Activated gamma-delta T cell (primary cell): ENCODE measurements at places on chromosomes 3 and 15.

DNA sequence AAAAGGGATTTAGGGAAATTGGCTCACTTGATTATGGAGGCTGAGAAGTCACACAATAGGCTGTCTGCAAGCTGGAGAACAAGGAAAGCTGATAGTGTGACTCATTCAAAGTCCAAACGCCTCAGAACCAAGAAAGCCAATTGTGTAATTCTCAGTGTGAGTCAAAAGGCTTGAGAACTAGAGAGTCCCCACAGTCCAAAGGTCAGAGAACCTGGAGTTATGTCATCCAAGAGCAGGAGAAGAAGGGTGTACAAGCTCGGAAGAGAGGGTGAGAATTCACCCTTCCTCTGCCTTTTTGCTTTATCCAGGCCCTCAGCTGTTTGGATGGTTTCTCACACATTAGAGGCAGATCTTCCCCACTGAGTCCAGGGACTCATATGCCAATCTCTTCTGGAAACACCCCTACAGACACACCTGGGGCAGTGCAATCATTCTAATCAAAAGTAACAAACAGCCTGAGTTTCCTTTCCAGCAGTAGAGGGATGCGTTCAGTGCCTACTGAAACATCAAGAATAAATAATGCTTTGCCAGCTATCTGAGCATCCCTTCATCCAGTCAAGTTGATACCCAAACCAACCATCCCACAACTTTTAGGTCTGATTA is 271.5 kb downstream of the SATB1 start:
- DNase-seq, result no peak

DNA sequence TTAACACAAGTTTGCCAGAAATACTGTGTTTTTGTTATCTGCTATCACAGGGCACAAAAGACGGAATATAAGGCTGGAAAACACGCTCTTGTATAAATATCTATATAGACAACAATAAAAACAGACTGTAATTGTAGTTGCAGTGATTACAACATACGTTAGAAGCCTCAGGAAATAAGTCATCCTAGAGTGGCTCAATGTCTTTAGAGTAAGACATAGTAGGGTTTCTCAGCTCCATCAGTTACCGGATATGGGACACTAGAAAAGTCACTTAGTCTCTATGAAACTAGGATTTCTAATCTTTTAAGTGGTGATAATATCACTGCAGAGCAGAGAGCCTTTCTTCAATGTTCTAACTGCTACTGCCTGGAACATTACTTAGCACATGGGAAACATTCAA is 208.8 kb downstream of the STAG1 start:
- DNase-seq, result no peak

- DNase-seq, result no peak
Measured at GRCh38 chr3:169522595-169523529, 140.7 kb downstream of the MECOM start.

- DNase-seq, result no peak
Measured at GRCh38 chr3:55540579-55540978, 53.5 kb upstream of the WNT5A start.

DNA sequence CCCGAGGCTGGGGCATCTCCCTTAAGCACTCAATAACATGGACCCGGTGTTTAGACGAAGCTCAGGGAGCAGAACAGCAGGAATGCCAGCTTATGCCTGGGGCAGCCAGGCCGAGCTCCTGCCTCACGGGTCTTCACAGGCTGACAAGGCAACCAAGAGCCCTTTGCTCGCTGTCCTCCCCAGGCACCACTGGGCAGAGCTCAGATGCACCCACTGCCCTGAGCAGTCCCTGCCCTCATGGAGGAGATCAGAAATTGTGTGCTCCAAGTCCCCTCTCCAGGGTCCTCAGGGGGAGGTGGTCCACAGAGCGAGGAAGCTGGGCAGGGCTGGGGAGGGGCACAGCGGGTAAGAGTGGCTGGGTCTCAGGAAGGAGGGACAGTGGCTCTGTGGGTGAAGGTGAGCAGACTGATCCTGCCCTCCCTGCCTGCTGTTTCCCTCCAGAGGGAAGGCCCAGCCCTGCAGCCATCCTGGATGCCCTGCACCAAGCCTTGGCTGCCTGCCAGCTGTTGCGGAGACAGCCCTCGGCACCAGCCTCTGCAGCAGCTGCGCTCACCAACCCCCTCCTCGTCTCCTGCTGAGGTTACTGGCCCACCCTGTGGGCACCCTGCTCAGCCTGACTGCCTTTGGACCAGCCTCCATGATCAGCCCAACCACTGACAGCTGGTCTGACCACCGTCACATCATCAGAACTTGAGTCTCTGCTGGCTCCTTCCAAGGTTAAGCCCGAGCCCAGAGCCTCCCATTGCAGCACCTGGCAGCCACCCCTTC is 21.1 kb upstream of the GP9 start:
- no peak for DNase-seq

GRCh38 chr3:197181741-197182140 is 116.7 kb downstream of the DLG1 start:
- no peak for DNase-seq

- no peak for DNase-seq
Measured at GRCh38 chr3:172786036-172786435, 35.5 kb downstream of the ECT2 start.

DNA sequence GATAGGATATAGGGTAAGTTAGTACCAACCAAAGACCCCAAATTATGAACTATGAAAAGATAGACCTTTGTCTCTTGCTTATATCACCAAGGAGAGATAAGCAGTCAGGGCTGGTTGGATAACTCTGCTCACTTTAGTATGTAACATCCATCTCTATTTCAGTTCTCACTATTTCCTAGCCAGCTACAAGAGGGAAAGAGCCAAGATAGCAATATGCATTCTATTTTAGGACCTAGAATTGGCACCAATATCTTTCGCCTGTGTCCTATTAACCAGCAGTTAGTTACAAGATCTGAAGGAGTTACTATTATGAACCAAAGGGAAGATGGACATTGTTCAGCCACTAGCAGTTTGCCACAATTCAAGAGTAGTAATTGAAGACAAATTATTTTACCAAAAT is 457.5 kb downstream of the NSUN3 start:
- no peak for DNase-seq

- no peak for DNase-seq
Measured at GRCh38 chr3:13831386-13831996, 48.4 kb downstream of the WNT7A start.

GRCh38 chr3:186360779-186361178 is 1.3 kb downstream of the DGKG start:
- no peak for DNase-seq

GRCh38 chr15:33031324-33031821 is 163.1 kb downstream of the FMN1 start:
- DNase-seq, result no peak

DNA sequence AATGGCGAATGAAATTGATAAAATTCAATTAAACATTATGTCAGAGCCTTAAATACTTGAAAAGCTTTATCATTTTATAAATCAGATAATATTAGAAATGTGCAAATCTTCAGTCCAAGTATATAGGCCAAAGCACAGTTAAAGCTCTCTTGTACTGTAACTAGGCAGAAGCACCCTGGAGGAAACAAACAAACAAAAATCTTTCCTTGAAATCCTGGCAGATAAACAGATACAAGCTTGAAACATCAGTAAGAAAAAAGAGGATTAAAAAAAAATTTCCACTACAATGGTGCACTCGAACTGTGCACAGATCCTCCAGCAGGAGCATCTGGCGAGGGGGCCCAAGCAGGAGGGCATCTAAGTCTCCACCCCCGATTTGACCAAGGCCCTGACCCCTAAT is 166.6 kb downstream of the PLD1 start:
- DNase-seq, result no peak

GRCh38 chr15:79674124-79674465 is 222.7 kb downstream of the MTHFS start:
- DNase-seq, result no peak

DNA sequence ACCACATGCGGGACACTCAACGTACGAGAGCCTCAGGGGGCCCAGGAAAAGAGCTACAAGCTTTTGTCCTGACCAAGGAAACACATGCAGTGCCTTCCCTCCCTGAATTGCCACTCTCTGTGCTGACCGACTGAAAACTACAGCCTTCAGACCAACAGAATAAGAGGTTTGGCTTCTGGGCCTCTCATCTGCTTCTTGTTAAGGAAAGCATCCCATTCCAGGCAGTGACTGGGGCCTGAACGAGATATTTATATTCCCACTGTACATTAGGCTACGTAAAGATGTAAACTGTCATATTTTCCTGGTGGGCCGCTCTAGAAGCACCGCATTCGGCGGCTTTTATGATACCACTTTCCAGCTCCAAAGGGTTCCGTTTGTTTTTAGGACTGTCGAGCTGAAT is 208.9 kb upstream of the TPM1 start:
- no peak for DNase-seq

DNA sequence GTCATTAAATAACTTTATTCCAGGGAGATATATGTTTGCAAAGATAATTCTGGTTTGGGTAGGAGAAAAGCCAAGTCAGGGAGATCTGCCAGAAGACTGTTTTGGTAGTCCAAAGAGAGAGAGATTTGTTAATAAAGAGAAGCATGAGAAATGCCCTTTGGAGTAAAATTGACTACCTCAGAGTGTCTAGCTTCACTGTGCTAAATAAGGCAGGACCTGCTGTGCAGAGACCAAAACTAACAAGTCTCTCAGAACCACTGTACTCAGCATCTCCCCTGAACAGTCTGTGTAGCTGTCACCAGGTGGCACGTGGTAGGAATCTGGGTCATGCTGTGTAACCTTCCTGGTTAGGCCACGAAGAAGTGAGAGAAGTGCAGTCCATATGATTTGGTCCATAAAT is 31.6 kb upstream of the SLC35G2 start:
- no peak for DNase-seq

GRCh38 chr3:30924763-30925162 is 30.3 kb upstream of the GADL1 start:
- no peak for DNase-seq

DNA sequence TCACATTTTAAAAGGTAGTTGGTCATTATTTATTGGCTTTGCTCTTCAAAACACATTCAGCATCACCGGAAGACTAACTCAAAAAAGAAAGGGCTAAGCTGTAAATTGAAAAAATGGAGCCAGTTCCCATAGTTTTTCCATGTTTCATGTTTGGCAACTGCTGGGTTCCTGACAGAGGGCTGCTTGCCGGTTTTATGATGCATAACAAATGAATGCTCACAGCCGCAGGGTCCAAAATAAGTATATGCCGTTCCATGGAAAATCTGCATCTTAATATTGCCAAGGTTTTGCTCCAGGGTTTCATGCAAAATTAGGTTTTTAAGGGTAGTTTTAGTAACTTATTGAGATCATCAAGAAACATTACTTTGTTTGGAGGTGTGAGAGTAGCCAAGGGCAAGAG is 15.8 kb downstream of the SLC12A1 start:
- no peak for DNase-seq

DNA sequence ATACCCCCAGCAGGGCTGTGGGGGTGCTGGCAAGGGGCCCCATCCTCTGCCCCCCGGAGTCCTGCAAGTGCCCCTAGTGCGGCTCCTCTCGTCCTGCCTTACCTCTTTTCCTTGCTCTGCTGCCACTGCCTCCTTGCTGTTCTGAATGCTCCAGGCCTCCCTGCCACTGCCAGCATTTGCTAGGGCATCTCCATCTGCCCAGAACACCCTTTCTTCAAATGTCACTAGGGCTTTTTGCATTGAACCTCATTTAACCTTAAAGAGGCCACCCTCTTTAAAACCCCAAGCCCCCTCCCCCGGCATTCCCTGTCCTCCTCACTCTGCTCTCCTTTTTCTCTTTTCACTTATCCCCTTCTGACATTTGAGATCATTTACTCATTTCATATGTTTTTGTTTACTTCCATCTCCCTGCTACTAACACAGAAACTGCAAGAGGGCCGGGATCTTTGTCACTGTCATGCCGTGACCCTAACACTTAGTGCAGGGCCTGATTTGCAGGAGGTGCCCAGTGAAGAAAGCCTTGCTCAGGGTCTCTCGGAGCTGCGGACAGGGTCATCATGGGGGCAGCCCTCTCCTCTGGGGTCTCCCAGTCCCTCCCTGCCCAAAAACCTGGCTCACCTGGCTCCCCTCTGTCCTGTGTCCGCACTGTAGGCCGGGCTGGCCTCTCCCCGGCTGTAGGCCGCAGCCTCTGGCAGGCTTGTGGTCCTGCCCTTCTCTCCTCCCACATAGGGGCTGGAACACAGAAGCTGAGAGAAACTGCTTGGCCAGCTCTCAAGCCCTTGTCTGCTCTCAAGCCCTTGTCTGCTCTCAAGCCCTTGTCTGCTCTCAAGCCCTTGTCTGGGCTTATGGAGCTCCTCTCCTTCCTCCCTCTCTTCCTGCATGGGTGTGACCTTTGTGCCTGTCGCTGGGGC is at the start of gene ACOX2:
Gene ACOX2, minus strand, starts transcription at position 690 of the 911 bp plus-strand sequence. CDS start 2,084 bp downstream, outside the sequence.
- DNase-seq, result no peak

DNA sequence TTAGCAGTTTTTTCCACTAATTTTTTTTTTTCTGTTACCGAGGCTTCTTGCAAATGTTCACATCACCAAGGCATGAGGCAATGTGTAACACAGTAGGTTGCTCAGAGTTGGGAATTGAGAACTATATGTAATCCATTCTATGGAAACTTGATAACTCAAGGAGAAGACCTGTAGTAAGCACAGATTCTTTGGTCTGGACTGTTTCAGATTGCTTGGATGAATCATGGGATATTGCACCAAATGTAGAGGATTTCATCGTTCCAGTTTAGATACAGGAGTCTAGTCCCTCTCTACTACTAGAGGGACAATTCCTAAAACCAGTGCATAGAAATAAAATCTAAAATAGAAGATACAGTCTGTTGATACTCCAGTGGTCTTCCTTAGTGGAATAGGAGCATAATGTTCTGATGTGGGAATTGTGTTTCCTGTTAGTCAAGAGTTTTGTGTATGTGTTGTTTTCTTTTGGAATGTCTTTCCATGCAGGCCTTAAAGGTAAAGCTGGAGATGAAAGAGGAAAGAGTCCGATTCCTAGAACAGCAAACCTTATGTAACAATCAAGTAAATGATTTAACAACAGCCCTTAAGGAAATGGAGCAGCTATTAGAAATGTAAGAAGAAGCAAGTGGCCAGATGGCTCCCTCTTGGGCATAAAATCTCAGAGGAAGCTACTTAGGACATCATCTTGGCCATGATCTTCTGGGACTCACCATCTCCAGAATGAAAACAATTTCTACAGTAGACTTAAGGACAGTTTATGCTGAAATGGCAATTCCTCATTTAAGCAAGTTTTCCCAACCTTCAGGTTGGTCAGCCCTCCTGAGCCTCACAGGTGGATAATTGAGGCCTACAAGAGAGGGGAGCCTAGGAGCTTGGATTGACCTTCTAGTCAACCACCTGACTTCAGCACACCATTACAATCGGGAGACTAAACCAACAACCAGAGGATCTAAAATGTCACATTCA is 10.7 kb downstream of the KNSTRN start:
- no peak for DNase-seq

DNA sequence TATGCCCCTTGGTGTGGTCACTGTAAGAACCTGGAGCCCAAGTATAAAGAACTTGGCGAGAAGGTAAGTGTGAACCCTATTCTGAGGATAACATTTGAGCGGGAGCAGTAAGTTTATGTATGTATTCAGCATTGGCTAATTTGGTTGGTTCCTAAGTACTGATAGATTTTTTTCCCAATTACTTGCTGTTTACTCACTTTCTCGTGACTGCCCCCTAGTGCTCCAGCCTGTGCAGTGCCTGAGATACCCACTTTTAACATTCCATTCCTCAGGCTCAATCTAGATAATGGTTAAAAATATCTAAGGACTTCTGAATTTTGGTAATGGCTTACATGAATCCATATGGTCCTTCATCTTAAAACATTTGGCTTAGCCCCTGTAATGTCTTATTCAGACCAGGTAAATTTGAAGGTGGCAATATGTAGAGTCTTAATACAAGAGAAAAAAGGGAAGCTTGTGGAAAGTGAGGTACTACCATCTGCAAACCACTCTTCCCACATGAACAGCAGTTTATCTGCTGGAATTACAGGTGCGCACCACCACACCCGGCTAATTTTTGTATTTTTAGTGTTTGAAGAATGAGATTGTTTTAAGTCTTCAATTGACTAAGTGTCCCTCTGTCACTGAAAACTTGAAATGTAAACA is 7.1 kb downstream of the ELL3 start:
- no peak for DNase-seq
